ENCODE measurements at places on chromosomes 2 and 18.

DNA sequence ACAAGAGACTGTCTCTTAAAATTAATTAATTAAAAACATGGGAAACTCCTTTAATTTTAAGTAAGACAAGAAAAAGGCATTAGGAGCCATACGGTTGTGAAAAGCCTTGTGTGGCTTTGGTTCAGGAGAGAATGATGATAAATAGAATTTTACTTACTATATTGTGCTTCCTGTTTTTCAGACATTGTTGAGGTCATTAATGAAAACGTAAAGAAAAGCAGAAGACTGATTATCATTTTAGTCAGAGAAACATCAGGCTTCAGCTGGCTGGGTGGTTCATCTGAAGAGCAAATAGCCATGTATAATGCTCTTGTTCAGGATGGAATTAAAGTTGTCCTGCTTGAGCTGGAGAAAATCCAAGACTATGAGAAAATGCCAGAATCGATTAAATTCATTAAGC, 10.7 kb upstream of the IL1RL2 start:
- no peak for DNase-seq

GRCh38 chr18:59629894-59630293, 67.3 kb downstream of the CCBE1 start:
- no peak for DNase-seq

GRCh38 chr2:40434731-40435271, 17.1 kb downstream of the SLC8A1 start:
- DNase-seq: no peak

GRCh38 chr2:21515903-21516302, 392.1 kb downstream of the TDRD15 start:
- no peak for DNase-seq

GRCh38 chr2:212811921-212812320, 273.3 kb upstream of the ERBB4 start:
- no peak for DNase-seq

GRCh38 chr2:187935126-187935525, 356.5 kb upstream of the GULP1 start:
- no peak for DNase-seq

DNA sequence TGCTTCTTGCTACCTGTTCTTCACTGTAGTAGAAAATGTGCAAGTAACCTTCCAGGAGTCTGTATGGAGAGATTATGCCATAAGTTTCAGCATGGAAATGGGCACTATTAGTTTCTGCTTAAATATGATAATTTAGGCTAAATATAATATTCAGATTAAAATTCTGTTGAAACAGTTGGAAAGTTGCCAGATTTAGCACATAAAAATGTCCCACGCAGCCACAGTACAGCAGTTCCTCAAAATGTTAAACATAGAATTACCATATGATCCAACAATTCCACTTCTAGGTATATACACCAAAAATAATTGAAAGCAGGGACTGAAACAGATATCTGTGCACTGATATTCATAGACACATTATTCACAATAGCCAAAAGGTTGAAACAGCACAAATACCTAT, 121.2 kb downstream of the NRP2 start:
- no peak for DNase-seq

DNA sequence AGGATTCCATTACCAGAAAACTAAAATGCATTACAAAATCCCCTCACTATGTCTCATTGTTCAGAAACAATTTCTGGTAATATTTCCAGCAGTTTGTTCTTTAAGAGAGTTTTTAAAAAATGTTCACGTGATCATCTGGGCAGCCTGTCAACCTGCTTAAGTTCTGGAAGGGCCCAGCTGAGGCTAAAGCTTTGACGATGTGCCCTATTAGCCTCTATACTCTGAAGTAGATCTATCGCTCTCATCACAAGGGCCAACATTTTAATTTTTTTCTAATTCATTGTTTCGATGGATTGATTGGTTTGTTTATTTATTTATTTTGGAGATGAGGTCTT, 205.8 kb downstream of the PRKCE start:
- no peak for DNase-seq

DNA sequence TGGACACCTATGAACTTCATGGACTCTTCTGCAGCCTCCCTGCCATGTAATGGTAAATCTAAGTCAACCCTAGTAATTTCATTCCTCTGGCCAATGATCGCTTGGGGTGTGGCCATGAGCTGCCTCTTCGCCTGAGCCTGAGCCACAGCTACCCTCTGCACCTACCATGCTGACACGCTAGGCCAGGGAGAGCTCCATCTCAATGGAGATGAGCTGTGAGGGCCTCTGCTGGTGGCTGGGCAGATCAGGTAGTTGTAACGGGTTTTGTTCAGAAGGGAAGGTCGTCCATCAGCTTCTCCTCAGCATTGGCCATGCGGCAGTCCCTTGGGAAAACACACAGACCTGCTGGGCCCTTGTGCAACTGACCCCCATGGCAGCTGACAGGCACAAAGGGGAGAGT, 24.4 kb downstream of the MPHOSPH10 start:
- DNase-seq: no peak

GRCh38 chr2:172465417-172466334, 38.3 kb downstream of the ITGA6 start:
- DNase-seq: peak; percentile 71

DNA sequence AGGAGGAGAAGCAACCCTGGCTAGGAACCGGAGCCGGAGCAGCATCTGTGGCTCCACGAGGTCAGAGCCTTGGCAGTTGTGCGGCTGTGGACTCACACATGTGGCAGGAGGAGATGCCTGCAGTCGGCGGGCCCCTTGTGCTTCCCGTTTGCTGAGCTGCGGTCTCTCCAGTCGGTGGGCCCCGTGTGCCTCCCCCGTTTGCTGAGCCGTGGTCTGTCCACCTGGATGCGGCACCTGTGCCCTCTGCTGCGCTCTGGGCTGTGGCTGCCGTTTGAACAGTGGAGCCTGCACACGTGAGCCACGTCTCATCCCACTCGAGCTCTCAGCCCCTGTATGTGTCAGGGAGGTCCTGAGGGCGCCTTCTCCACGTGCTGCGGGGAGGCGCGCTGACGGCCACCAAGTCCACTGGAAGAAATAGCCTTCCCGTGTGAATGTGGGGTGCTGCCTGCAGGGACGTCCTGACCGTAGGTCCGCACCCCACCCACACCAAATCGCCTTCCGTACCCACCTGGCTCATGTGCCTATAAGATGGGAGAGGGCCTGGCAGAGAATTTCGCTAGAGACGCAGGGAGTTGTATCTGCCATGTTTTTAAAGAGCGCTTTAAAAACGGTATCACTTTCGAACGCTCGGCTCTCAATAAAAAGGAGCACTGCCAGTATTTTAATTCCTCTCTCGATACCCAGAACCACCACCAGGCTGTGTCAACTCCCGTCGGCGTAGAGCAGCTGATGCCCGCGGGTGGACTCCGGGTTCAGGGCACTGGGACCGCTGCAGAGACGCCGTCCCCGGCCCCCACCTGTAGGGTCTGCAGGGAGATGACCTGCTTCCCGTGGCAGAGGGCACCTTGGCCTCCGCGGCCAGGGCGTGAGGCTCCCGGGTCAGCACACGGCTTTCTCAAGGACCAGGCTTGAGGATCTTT, 117.0 kb downstream of the NFATC1 start:
- DNase-seq: no peak

- DNase-seq: no peak
Observed at GRCh38 chr2:225354281-225354774, 45.2 kb upstream of the NYAP2 start.

- no peak for DNase-seq
Observed at GRCh38 chr18:58396144-58396543, 232.7 kb downstream of the ALPK2 start.

DNA sequence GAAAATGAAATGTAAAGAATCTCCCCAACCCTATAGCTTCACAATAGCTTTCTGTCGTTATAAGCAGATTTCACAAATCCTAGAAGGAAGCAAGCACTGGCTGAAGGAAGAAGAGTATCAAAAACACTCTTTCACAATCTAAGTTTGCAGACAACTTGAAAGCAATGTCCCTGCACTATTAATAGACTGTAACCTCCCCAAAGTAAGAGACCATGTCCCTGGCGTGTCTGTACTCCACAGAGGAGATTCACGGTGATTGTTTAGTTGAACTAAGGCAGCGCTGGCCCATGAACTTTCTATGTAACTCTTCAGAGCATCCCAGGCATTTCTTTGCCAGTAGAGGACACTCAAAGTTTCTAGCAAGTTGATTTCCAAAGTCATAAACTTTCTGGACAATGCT, 128.0 kb upstream of the HNRNPA3 start:
- no peak for DNase-seq

GRCh38 chr18:41783065-41783818, 171.8 kb upstream of the PIK3C3 start:
- DNase-seq: no peak

- no peak for DNase-seq
Observed at GRCh38 chr2:157182834-157183396, 74.6 kb upstream of the GALNT5 start.

- DNase-seq: peak; percentile 16
Observed at GRCh38 chr2:191148281-191148680, 2.5 kb downstream of the STAT4 start.

DNA sequence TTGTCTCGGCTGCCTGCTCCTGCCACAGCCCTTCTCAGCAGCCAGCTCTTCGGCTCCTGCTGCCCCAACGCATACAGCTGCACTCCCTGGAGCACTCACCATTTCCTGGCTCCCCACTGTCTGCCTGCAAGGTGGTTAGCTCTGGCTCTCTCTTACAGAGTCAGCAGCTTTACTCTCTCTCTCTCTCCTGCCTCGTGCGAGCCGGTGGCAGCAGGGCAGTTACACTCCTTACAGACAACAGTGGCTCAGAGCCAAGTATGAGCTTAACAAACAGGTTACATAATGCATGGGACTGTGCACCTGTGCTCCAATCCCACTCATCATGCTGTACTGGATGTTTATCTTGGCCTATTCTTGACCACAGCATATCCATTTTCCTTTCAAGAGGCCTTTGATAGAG, 47.4 kb upstream of the DNAJC10 start:
- DNase-seq: no peak

- DNase-seq: no peak
Observed at GRCh38 chr2:189091253-189091652, 88.3 kb downstream of the COL5A2 start.

DNA sequence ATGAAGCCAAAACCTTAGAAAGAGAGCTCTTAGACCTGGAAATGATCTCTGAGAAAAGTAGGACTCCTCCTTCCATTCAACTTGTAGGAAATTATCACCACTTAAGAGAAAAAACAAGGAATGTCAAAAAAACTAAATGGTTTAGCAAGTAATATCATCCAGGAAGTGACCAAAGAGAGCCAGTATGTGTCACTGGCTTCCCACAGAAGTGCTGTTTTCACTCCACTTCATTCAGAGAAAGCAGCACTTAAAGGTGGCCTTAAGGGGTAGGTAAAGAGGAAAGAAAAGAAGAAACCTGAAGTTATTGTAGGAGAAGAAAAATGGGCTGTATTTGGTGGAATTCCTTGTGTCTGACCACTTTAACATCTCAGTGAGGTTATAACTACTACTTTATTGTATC, 414.4 kb upstream of the ETAA1 start:
- DNase-seq: no peak

- no peak for DNase-seq
Observed at GRCh38 chr2:3476985-3477327, 42.4 kb downstream of the ADI1 start.

GRCh38 chr2:143974262-143974661, 545.7 kb downstream of the ZEB2 start:
- no peak for DNase-seq

- DNase-seq: no peak
Observed at GRCh38 chr2:145157741-145158591, 638.0 kb upstream of the ZEB2 start.

DNA sequence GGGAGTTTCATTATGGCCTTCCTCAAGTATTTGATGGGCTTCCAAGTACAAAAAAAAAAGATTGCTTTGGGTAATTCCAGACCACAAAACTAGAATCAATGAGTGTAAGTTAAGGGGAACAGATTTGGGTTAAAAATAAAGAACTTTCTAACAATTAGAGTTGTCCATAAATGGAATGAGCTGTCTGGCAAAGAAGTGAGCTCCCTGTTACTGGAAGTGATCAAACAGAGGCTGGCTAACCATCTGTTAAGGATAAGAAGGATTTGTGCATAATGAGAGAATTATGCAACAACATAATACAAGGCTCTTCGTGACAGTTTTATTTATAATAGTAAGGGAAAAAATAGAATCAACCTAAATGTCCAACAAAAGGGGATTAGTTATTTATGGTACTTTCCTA, 44.6 kb upstream of the ACVR1 start:
- DNase-seq: no peak

DNA sequence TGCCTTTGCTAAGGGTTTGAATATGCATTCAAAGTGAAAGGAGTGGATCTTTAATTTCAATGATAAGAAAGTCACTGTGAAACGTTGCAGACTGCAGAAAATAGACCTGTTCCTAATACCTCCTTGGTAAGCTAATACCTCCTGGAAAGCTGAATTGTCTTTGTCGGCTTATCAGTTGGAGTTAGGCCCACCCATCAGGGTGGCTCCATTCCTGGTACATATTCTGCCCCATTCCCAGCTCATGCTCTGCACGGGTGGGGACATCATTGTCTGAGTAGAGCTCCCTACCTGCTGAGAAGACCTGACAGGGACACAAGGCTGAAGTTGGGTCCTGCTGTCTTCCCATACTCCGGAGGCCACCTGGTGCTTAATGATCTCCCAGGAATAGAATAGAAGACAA, 203.3 kb downstream of the EN1 start:
- no peak for DNase-seq

GRCh38 chr2:226080334-226080733, 680.8 kb downstream of the NYAP2 start:
- DNase-seq: no peak

DNA sequence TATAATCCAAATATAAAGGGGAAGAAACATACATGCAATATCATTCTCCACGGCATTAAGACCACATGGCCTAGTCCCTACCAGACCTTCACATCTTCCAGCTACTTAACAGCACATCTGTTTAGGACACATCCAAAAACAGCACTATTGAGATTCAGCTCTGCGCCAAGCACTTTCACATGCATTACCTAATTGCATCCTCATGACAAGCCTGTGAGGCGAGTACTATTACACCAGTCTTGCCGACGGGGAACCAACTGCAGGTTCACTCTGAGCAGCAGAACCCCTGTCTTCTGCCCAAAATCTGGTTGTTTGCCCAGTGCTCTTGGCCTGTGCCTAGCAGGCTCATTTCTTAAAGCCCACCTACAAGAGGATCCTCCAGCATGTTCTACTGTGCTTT, 66.7 kb downstream of the AAK1 start:
- no peak for DNase-seq

GRCh38 chr2:127681976-127682857, 6.9 kb upstream of the LIMS2 start:
- no peak for DNase-seq

DNA sequence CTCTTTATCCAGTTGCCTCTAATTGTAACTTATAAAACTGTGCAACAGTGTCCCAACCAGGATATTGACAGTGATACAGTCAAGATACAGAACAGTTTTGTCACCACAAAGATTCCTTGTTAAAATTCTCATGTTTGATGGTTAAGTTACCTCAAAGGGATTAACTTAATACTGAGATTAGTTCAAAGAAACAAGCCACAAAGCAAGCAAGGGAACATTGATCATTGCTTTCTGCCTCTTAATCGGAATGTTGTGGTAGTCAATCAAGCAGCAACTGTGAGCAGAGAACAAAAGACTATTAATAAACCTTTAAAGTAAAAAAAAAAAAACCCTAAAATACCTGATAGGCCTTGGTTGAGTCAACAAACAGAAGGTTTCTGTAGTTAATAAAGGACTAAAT, 352.3 kb downstream of the PARD3B start:
- DNase-seq: no peak
